Memory B cell (primary cell): ENCODE measurements at places on chromosomes 6 and 20.

DNA sequence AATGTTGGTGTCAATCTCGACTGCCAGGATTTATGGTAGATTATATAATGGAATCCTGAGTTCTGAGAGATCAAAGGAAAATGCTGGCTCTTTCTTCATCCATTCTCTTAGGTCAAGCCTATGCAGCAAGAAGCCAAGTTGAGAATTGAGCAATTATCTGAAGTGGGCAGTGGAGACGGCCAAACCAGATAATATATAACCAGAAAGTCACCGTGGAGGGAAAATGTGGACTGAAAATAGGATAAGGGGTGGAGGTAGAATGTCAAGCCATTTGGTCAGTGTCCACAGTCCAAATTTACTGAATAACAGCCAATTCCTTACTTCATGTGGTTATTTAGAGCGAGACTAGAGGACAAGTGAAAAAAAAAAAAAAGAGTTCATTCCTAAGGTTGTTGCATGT, 107.8 kb upstream of the ESR1 start:
- no peak for DNase-seq

GRCh38 chr20:25541676-25542075, 43.7 kb downstream of the NINL start:
- DNase-seq, result no peak

DNA sequence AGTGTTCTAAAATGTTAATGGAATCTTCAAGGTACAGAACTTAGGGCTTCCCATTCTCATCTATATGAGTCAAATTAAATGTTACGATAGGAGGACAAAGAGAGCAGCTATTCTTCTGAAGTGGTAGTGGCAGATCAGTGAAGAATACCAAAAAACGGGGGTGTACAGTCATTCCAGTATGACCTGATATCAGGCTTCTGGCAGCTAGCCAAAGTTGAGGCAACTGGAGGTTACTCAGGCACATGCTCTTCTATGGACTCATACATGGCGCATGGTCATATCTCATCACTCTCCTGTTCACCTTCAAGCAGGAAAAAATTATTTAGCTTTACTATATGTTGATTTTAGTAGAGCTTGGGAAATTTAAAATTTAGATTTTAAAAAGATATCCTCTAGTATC, 1608.8 kb downstream of the GRIK2 start:
- no peak for DNase-seq

GRCh38 chr6:35028781-35029769, 112.1 kb downstream of the TCP11 start:
- DNase-seq, result no peak
